NB4 (cell line): ENCODE measurements at places on chromosomes 13 and 19.

- DNase-seq = peak; percentile 84
These were observed 10.8 kb upstream of the CCNA1 start for GRCh38 chr13:36421447-36421846.

- DNase-seq = no peak
These were observed 102.3 kb upstream of the ABCC4 start for GRCh38 chr13:95403349-95404140.

DNA sequence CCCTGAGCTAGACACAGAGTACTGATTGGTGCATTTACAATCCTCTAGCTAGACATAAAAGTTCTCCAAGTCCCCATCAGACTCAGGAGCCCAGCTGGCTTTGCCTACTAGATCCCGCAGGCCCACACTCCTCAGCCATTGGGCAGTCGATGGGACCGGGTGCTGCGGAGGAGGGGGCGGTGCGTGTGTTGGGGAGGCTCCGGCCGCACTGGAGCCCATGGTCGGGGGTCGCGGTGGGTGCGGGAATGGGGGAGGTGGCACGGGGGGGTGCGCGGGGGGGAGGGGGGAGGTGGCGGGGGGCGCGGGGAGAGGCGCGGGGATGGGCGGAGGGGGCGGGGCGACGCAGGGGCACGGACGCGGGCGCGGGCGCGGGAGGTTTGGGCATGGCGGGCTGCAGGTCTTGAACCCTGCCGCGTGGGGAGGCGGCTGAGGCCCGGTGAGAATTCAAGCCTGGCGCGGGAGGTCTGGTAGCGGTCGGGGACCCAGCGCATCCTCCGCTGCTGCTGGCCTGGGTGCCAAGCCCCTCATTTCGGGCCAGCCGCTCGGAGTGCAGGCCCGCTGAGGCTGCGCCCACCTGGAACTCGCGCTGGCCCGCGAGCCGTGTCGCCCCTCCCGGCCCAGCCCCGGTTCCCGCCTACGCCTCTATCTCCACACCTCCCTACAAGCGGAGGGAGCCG is 674.1 kb downstream of the SLITRK5 start:
- DNase-seq = no peak

- no peak for DNase-seq
These were observed 1.0 kb upstream of the NAT14 start for GRCh38 chr19:55483706-55484592.

DNA sequence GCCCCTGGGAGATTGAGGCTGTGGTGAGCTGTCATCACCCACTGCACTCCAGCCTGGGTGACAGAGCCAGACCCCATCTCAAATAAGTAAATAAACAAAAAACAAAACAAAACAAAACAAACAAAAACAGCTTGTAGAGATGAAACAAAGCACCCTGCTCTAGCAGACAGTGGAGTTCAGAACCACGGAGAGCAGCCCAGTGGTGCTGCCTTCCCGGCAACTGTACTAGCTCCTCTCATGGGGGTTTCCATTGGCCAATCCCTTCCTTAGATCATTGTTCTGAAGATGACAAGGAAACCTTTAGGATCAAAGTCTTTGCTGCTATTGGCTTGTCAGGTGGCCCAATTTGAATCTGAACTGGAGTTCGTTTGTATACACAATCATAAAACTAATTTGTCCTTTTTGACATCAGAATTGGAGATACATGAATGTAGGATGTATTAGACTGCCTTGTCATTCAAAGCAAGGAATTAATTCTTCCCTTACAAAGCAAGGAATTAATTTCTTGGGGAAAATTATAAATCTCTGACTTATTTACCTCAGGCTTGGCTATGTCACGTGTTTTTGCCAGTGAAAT is 19.7 kb upstream of the SYCN start:
- DNase-seq = peak; percentile 16

GRCh38 chr13:40442231-40442630 is 224.2 kb downstream of the FOXO1 start:
- no peak for DNase-seq

GRCh38 chr19:55405638-55406037 is 1.9 kb downstream of the UBE2S start:
- DNase-seq = no peak

DNA sequence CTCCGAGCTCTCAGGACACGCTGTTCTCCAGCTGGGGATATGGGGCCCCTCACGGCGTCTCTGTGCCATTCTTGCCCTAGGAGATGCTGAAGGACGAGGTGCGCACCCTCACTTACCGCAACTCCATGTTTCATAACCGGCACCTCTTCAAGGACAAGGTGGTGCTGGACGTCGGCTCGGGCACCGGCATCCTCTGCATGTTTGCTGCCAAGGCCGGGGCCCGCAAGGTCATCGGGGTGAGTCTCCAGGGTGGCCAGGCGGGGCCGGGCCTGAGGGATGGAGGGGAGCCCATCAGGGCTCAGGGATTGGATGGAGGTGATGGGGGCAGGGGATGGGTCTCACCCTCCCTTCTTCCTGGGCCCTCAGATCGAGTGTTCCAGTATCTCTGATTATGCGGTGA is 4.8 kb downstream of the PRMT1 start:
- no peak for DNase-seq

DNA sequence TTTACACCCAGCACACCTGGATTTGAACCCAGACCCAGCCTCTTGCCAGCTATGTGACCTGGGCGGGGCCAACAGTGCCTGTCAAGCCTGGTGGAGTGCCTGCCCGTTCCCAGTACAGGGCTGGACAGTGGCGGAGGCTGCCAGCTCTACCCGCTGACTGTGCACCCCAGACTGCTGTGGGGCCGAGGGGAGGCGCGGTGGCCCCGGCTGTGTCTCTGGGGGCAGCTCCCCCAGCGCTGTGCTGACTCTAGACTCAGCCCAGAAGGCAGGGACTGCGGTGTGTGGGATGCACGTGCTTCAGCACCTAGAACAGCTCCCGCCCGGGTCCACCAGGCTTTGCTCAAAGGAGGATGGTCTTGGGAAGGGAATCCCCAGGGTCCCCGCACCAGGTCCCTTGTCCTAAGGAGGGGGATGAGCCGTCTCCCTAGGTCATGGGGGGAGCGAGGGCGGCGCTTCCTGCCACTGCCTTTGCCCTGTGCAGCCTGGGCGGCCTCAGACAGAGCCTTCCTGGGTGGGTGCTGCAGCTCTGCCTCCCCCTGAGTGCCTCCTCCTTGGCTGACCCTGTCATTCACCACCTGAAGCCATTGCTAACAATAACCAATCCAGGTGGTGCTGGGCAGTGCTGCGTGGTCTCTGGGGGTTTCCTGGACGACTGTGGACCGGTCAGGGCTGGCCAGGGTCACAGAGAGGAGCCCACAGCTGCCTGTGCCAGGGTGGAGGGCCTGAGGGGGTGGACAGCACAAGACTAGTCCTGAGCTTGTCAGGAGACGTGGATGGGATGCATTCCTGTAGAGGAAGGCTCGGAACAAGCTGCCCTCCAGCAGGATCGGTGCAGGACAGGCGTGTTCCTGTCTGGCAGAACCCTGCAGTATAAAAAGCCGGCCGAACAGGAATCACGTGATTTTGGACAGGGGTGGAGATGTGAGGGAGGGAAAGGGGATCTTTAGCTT is 18.6 kb downstream of the TMEM255B start:
- DNase-seq = peak; percentile 64

GRCh38 chr19:41225238-41226052 is 6.4 kb downstream of the AXL start:
- peak; percentile 85 for DNase-seq

DNA sequence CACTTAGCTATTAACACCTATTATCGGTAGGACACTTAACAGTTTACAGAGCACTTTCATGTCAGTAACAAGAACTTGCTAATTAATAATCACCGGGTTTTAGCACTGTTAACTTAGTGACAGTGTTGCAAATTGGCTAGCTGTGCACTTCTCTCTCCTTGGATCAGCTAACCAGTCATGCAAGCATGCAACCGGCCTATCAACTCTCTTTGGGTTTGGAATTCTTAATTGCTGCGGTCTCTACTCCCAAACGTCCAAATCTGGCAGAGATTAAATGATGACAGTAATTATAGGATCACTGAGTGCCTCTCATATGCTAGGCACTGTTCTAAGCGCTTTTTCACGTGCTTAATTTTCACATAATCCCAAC is 1.2 kb downstream of the EPS15L1 start:
- no peak for DNase-seq

DNA sequence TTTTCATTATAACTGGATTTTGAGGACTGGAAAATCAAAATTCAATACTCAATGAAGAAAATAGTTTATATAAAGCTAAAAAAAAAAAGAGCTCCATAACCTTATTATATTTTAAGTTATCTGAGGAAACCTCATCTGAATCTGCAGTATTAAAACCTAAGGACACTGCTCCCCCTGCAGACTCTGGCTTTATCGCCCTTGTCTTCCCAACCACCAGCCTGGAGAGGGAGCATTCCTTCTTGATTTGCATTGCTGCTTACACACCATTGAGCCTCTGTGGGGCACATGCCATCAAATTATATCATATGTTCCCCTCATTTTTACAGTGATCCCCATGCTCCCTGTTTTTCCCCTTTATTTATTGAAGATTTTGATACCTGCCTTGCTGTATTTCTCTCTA is 871.4 kb upstream of the GPC6 start:
- DNase-seq = peak; percentile 31

GRCh38 chr19:1064661-1065605 is 2.0 kb upstream of the ARHGAP45 start:
- DNase-seq = peak; percentile 68

DNA sequence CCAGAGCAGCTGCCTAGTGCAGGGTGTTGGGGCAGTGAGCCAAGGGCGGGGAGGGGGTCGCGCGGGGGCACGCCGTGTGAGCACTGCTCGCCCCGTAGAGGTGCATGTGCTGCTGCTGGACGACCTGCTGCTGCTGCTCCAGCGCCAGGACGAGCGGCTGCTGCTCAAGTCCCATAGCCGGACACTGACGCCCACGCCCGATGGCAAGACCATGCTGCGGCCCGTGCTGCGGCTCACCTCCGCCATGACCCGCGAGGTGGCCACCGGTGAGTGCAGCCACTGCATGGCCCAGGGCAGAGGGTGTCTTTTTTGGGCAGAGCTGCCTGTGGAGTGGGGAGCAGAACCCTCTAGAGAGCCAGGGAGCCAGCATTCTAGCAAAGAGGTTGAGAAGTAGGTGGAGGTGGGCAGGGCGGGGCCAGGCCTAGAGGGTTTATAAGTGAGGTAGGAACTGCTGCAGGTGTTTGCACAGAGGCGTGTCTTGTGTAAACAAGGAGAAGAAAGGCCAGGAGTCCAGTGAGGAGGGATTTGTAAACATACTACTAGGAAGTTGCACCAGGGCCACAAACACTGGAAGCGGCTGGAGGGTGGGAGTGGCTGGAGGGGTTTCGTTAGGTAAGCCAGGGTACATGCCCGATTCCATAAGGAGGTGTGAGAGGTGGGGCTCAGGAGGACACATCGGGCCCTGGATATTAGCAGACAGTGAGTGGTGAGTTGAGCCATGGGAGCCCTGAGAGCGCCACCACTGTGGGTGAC is 21.3 kb downstream of the ARHGEF1 start:
- DNase-seq = no peak

DNA sequence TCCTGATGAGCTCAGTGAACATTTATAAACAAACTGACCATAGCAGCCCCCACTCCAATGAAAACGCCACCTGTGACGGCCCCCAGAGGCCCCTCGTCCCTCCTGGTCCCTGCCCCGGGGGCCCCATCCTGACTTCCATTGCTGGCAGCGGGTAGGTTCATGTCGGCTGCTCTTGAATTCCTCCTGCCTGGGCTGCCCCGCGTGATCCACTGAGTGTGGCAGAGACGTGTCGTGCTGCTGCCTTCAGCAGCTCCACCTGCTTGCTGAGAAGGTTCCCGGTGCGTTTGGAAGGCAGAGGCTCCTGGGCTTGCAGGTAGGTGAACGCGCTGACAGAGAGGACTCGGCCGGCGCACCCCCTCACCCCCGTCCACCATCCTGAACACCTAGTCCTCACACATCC is 11.6 kb downstream of the C2CD4C start:
- no peak for DNase-seq

- DNase-seq = no peak
These were observed 116.7 kb downstream of the KLF12 start for GRCh38 chr13:74017301-74018061.

DNA sequence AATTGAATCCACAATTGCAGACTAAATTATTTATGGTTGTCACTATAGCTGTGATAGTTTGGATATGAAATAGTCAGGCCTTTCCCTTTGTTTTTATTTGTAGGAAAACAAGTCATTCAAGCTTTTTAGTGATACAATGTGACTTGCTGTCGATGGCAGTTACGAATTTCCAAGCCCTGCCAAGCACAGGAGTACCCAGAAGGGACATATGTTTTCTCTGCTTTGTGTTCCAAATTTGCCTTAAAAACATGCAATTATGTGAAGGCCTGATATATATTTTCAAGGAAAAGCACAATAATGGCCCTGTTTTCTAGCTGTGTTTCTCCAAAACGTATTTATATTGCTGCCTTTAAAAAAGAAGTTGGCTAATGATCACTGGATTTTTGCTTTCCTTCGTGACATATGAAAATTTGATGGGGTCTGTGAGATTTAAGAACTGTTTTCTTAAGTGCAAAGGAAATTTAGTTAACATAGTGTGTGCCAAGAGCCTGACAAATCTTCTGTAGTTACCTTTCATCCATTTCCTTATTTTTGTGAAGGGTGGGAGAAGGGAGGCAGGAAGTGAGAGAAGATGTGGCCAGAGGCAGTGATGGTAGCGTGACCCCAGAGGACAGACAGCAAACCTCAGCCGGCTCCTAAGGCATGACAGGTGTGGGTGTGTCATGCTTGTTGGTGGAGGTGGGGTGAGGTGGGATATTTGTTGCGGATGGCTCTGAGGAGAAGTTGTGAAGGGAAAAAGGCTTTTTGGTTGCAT is 79.6 kb downstream of the TEX26 start:
- no peak for DNase-seq

GRCh38 chr13:45109102-45109720 is 11.1 kb upstream of the GTF2F2 start:
- DNase-seq = peak; percentile 77

DNA sequence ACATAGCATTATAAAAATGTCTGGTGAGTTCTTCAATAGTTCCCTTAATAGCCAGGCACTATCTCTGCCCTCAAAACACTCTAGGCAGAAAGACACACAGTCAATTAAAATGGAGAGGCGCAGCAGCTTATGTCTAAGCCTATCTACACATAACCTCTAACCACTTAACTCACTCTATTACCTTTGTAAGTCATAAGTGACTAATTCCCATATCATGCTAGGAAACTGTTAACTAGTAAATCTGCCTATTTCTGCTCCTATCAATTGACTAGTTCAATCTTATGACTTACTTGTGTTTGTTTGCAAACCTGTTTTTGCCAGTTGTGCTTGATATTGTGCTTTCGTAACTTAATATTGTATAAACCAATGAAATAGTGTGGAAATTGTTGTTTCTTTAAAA is 3.2 kb downstream of the CCDC122 start:
- DNase-seq = no peak

GRCh38 chr19:40990972-40991381 is at the start of gene CYP2B6:
Gene CYP2B6 (plus strand): TSS chr19:40991282. CDS start chr19:40991306, 24 bp downstream.
- DNase-seq = no peak

DNA sequence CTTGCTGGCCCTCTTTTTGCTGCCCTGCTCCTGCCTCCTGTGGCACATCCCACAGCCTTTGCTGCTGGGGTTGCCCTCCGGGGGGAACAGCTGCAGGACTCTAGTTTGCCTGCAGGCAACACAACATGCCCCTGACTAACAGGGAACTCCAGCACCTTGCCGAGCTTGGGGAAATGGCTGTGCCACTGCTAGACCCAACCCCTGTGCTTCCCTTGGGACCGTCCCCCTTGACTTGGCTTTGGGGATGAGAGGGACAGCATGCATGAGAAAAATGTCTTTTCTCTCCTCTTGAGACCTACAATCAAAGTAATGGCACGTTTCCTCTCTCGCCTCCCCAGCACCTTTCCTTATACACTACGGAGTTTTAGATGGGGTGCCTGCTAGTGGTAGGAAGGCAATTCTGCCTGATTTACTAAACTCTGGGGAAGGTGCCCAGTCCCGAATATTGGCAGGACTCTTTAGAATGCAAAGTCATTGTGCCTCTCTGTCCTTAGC is 12.4 kb upstream of the VWA8 start:
- no peak for DNase-seq
